ENCODE measurements at places on chromosomes 6 and 20. TPM values are rescaled to one million over a fixed set of nuclear protein-coding genes. Genes with fewer than 3 reads are reported as not detected.

The TAF8 gene
- total RNA-seq: 31.1 TPM

DNA sequence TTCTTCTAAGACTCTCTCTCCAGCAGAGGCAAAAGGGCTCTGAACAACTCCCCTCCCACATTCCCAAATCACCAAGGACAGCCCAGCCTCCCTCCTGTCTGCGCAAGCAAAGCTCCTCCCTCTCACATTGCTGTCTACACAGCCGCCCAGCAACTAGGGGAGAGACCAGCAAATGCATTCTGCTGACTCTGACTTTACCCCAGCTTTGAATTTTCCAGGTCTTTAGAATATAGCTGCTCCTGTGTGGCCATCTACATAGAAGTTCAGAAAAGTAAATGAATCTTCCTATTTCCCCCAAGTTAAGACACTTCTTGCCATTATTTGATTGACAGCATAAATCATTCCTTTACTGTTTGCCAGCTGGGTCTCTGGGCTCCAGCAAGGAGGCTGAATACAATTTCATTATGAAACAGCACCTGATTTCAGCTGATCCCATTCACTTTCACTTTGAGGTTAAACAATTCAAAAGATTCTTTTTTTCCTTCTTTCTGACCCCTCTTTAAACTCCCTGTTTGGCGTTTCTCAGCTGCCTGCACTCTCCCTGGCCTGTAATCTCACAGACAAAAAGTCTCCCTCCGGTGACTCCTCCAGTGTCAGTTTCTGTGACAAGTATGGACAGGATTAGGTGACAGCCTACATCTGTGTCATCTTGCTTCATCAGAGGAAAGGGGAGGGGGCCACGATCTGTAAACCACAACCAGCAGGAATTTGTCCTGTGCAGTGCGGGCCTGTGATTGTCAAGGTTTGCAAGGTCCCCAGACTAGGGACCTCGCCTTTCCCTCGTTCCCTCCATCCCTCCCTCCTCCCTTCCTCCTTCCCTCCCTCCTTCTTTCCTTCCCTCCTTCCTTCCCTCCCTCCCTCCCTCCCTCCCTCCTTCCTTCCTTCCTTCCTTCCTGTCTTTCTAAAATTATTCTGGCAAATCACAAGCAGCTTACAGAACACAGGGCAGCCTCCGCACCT, 205.6 kb upstream of the RIN2 start:
- H3K36me3 ChIP-seq: no peaks in the 10 kb centered on the region
- H3K4me1 ChIP-seq: peaks cover 10% of the 10 kb centered on the region
- no peak overlapping the region for H3K4me3 ChIP-seq
- H3K27me3 ChIP-seq: no peaks in the 10 kb centered on the region

DNA sequence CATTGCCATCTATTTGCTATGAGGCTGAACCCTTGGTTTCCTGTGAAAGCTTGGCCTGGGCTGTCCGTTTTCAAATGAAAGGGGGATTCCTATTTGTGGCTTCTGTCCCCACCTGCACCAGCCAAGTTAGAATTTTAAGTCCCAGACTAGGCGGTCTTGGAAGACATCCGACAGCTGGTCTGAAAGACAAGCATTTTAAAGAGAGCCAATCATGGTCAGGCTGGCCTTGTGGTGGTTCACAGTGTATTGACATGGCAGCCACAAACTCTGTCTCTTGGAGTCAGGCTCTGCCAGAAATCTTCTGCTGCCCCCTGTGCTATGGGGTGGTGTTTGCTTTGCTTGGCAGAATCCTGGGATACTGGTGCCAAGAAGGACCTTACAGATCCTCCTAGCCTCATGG, 319.2 kb upstream of the MOCS1 start:
- no peak overlapping the region for H3K27ac ChIP-seq
- no peaks in the 10 kb centered on the region for H3K27me3 ChIP-seq
- H3K36me3 ChIP-seq: no peaks in the 10 kb centered on the region

GRCh38 chr6:125258651-125259353, 43.0 kb downstream of the HDDC2 start:
- no peaks in the 10 kb centered on the region for H3K36me3 ChIP-seq
- no peaks in the 10 kb centered on the region for H3K4me1 ChIP-seq
- no peaks in the 10 kb centered on the region for H3K27me3 ChIP-seq

GRCh38 chr6:75467966-75468365, 25.6 kb downstream of the FILIP1 start:
- no peak overlapping the region for H3K4me3 ChIP-seq
- no peak for DNase-seq
- no peaks in the 10 kb centered on the region for H3K4me1 ChIP-seq
- no peak overlapping the region for H3K27ac ChIP-seq
- H3K27me3 ChIP-seq: no peaks in the 10 kb centered on the region

DNA sequence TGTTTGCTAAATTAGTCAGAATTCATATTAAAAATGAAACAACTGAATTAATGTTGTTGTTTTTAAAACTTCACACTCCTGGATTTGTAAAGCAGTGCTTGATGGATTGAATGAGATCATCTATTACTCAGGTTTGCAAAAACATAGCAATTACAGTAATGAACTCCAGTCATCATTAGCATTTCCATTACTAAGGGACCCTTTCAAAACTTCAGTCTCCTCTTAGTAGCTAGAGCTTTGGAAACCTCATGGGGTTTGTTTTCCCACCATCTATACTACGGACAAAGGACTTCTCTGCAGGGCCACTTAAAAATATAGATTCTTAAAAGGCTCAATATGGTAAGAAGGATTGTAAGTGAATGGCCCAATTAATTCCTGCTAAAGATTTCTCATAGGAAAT, 209.9 kb upstream of the PRND start:
- no peak overlapping the region for H3K27ac ChIP-seq
- H3K4me1 ChIP-seq: no peaks in the 10 kb centered on the region
- H3K4me3 ChIP-seq: no peak overlapping the region
- no peak for DNase-seq

The SLC16A10 gene
- 12.3 TPM for total RNA-seq

The SLC35B2 gene
- total RNA-seq: 32.3 TPM

The HTR1E gene
- not detected for total RNA-seq

DNA sequence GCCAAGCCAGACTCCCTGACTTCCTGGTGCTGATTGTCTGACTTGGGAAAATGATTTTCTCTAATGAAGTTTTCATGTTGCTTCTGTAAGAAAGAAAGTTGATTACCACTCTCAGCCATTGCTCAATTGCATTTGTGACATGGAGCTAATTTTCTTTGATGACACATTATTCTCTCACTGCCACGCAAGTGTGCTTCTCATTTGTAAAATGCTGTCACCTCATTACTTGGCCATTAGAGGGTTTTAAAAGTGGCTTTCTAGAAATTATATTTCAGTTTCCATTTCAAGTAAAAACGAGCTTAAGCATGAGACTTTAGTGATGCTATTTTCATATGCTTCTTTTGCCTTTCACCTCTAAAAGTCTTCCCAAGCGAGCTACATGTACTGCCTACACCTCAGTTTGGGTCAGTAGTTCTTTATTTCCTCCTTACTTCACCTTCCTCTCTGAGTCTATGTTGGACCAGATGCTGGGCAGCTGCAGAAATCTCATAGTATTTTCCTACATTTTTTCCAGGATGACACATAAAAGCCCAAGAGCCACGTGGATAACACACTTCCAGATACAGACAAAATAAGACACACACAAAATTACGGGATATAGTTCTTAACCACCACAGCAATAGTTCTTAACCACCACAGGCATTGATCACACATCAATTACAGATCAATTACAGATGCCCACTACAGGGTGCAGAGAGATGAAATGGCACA, 6.3 kb upstream of the FAM210B start:
- peaks cover 7% of the 10 kb centered on the region for H3K4me1 ChIP-seq
- H3K27me3 ChIP-seq: no peaks in the 10 kb centered on the region
- no peak overlapping the region for H3K4me3 ChIP-seq
- H3K36me3 ChIP-seq: no peaks in the 10 kb centered on the region
- DNase-seq: no peak

DNA sequence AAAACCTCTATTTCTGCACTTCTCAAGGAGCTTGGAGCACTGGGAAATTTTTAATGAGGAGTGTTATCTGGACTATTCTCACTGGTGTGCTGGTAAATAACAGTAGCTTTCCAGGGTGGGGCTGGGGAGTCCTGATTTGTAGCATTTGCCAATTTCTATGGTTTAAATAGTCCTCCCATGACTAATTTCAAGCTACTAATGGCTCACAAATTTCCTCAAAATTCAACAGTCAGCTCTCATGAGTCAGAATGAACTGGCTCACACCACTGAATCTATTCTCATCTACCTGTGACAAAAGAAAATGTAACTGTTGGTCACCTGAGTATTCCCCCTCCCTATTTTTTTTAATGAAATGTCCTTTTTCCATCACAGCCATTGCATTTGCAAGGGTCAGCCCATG, 449.6 kb downstream of the KIF16B start:
- no peaks in the 10 kb centered on the region for H3K36me3 ChIP-seq
- no peaks in the 10 kb centered on the region for H3K4me1 ChIP-seq
- H3K4me3 ChIP-seq: no peak overlapping the region

DNA sequence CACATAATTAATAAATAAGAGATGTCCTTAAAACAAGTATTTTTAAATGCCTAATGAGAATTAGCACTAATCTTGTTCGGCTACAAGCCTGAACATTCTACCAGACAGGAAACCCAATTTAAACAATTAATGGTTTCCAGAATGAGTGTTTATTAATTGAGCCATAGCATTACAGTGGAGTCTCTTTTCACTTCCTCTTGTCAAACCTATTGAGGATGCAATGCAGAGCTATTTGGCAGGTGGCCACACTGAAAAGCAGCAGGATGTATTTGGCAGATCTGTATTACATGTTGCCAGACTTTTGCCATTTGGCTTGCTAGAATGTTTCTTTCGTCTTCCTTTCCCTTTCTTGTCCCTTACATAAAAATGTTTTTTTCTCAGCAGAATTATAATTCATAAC, 475.2 kb upstream of the MARCKS start:
- H3K27ac ChIP-seq: no peak overlapping the region
- no peaks in the 10 kb centered on the region for H3K36me3 ChIP-seq
- no peak overlapping the region for H3K4me3 ChIP-seq
- no peaks in the 10 kb centered on the region for H3K27me3 ChIP-seq
- no peak for DNase-seq

The TNFRSF6B gene
- total RNA-seq: 14.4 TPM

The LAMA2 gene
- total RNA-seq: 42.1 TPM

GRCh38 chr20:50562262-50562701, 52.1 kb downstream of the PTPN1 start:
- H3K4me1 ChIP-seq: peaks cover 44% of the 10 kb centered on the region
- H3K36me3 ChIP-seq: peaks cover 53% of the 10 kb centered on the region
- DNase-seq: no peak
- peak overlapping the region; percentile 67 for H3K27ac ChIP-seq

The RIMS4 gene
- 3.2 TPM for total RNA-seq

DNA sequence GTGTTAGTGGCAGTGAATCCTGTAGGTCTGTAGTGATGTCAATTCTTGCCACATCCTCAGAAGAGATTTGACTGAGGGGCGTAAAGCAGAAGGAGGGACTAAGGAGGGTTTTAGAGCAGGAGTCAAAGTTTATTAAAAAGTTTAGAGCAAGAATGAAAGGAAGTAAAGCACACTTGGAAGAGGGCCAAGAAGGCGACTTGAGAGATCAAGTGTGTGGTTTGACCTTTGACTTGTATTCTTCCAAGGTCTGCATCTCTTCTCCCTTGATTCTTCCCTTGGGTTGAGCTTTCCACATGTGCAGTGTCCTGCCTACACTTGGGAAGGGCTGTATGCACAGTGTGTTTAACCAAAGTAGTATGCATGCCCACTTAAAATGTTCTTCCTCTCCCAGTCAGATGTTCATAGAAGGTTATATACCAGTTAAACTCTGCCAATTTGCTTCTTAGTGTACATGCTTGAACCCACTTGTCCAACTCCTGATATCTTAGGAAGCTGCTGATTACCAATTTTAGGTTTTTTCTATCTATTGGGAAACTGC, 627.6 kb downstream of the MMUT start:
- no peak overlapping the region for H3K4me3 ChIP-seq
- no peaks in the 10 kb centered on the region for H3K36me3 ChIP-seq
- no peak for DNase-seq
- no peak overlapping the region for H3K27ac ChIP-seq

- H3K36me3 ChIP-seq: no peaks in the 10 kb centered on the region
- no peaks in the 10 kb centered on the region for H3K4me1 ChIP-seq
- H3K27ac ChIP-seq: no peak overlapping the region
- no peak for DNase-seq
These were observed 107.8 kb downstream of the ZFP64 start for GRCh38 chr20:52083627-52084232.

- DNase-seq: no peak
- no peak overlapping the region for H3K4me3 ChIP-seq
- H3K36me3 ChIP-seq: no peaks in the 10 kb centered on the region
- no peaks in the 10 kb centered on the region for H3K4me1 ChIP-seq
- H3K27ac ChIP-seq: no peak overlapping the region
- no peaks in the 10 kb centered on the region for H3K27me3 ChIP-seq
These were observed 155.3 kb downstream of the EYA4 start for GRCh38 chr6:133396233-133396983.
